Liver (tissue), 10 donors: ENCODE measurements at places on chromosomes 2 and 18. TPM values are rescaled to one million over a fixed set of nuclear protein-coding genes. Genes with fewer than 3 reads are reported as not detected.

Gene CFAP221
- 1.1 TPM for polyA plus RNA-seq

Gene PLEKHH2
- polyA plus RNA-seq, result 0.51 TPM

Gene DES
- 6.2 TPM for polyA plus RNA-seq

Gene GALR1
- not detected for polyA plus RNA-seq

Gene MAPK4
- 1.9 TPM for polyA plus RNA-seq

Gene TOGARAM2
- polyA plus RNA-seq, result not detected

Gene SNTG2
- polyA plus RNA-seq, result not detected

Gene ANKRD29
- polyA plus RNA-seq, result 0.14 TPM

Gene QPCT
- polyA plus RNA-seq, result 0.61 TPM
